ENCODE measurements at places on chromosomes 7 and 10. TPM values are rescaled to one million over a fixed set of nuclear protein-coding genes. Genes with fewer than 3 reads are reported as not detected.

- DNase-seq, result no peak
Observed at GRCh38 chr7:7970531-7971307, 2.1 kb downstream of the GLCCI1 start.

- no peak for DNase-seq
Observed at GRCh38 chr10:115073796-115074195, 19.4 kb upstream of the ATRNL1 start.

- no peak for DNase-seq
Observed at GRCh38 chr10:10551596-10552301, 465.9 kb upstream of the CELF2 start.

GRCh38 chr10:88471899-88472298 is 111.2 kb downstream of the RNLS start:
- no peak for DNase-seq

GRCh38 chr10:42111076-42111475 is 527.3 kb downstream of the ZNF33B start:
- no peak for DNase-seq

DNA sequence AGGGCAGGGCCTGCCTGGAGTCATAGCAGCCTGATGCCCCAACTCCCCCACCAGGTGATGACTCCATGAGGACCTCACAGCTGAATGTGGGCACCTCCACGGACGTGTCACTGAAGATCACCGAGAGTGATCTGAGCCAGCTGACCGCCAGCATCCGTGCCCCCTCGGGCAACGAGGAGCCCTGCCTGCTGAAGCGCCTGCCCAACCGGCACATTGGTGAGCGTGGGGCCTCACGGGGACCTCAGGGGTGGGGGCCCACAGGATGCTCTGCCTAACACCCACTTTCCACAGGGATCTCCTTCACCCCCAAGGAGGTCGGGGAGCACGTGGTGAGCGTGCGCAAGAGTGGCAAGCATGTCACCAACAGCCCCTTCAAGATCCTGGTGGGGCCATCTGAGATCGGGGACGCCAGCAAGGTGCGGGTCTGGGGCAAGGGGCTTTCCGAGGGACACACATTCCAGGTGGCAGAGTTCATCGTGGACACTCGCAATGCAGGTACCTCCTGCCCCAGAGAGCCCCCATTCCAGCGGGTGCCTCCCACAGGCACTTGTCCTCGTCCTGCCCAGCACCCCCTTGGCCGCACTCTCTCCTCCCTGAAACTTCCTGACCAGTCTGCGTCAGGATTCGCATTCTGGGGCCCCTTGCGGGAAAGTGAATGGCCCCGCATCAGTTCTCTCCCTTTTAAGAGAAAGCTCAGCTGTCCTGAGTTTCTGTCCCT is 10.0 kb upstream of the ATP6V1F start:
- no peak for DNase-seq

- no peak for DNase-seq
Observed at GRCh38 chr10:46029461-46030030, 877 bp downstream of the NCOA4 start.

DNA sequence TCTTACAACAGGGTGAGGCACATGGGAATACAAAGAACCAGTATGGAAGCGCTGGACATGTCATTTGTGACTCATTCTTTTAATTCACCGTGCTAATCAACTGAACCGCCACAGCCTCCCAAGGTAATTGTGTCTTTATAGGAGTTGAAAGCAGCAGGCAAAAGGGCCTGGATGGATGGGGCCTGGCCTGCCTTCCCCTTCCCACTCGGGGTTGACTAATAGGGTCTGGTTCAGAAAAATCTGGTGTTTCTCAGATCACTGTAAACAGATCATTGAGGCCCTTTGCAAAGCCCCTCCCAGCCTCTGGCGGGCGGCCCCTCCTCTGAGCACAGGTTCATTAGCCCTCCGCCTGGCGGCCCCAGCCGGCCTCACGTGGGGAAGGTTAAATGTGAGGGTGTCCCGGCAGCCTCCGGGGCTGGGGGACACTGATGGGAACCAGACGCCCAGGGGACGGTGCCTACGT is 100.8 kb downstream of the EBF3 start:
- DNase-seq, result no peak

GRCh38 chr10:42998481-42999384 is 78.1 kb upstream of the RET start:
- DNase-seq, result peak; percentile 89

GRCh38 chr10:37582237-37582636 is 275.2 kb downstream of the ZNF248 start:
- DNase-seq, result no peak

DNA sequence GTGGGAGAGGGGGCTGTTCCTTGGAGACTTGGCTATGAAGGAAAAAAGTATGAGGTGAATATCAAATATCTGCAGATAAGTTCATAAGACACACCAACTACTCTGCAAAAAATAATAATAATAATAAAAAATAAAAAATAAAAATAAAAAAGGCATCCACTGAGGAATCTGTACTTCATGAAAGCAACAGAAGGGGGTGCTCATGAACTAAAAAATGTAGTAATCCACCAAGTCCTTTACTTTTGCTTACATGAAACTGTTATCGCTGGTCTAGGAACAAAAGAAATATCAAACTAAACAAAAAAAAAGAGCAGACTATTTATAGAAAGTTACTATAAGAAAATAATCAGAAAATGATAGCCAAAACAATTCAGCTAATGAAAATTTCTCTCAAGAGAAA is 579.0 kb downstream of the PHTF2 start:
- no peak for DNase-seq

GRCh38 chr10:117346574-117346973 is 28.7 kb downstream of the PDZD8 start:
- DNase-seq, result no peak

Gene EPDR1
- 35.2 TPM for total RNA-seq

Gene ADARB2
- total RNA-seq, result 2.5 TPM

DNA sequence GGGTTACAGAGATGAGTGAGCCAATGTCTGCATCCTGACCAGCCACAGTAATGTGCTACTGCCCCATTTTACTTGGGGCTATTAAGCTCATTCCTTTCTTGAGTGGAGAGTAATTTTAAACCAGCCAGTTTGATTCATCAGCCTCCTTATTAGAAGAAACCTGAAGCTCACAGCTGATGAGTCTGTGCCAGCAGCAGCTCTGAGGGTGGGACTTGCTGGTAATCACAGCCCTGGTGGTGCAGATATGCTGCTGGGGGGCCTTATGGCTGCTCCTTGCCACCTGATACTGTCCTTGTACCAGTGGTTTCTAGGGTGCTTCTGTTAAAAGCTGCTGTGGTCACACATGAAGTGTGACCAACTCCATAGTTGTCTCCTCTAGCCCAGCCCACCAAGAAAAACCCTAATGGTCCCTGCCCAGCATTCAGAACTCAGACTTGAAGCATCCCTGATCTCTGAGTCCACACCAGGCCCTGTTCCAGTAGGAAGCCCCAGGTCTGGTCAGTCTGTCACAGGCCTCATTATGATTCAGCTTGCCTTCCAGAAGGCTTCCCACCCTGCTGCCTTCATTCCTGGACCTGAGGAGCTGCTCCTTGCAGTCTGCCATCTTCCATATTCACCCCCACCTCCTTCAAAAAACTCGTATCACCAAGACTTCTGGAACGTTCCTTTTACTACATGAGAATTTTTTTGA is 28.9 kb upstream of the RBM20 start:
- DNase-seq, result no peak

Gene DPP6
- total RNA-seq, result 28.8 TPM

DNA sequence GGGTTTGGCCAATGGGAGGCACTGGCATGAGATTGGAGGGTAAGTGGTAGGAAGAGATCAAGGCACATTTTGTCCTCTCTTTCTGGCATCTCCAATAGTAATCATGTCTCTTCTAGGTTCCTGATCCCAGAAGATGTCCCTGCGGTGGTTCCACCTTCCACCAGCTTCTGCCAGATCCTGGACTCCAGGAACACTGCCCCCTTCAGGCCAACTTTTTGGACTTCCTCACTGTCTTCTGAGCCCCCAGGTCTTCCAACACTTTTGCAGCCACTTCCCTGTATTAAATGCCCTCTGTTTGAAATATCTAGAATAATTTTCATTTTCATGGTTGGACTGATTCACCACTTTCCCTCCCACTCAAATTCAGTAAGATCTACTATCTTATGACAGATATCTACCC is 60.9 kb downstream of the BAMBI start:
- DNase-seq, result no peak

Gene C10orf62
- total RNA-seq, result not detected

DNA sequence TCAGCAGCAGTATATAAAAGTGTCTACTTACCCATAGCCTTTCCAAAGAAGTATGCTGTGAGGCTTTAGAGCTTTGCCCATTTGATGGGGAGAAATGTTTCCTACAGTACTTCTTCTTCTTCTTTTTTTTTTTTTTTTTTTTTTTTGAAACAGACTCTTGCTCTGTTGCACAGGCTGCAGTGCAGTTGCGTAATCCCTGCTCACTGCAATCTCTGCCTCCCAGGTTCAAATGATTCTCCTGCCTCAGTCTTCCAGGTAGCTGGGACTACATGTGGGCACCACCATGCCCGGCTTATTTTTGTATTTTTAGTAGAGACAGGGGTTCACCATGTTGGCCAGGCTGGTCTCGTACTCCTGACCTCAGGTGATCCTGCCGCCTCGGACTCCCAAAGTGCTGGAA is 101.7 kb upstream of the TMEM26 start:
- DNase-seq, result no peak

GRCh38 chr10:49081547-49082275 is 33.6 kb downstream of the VSTM4 start:
- DNase-seq, result peak; percentile 91

Gene CLEC5A
- 0.32 TPM for total RNA-seq

Gene CALHM1
- total RNA-seq, result not detected

GRCh38 chr7:70694434-70694970 is 437.4 kb upstream of the GALNT17 start:
- no peak for DNase-seq

DNA sequence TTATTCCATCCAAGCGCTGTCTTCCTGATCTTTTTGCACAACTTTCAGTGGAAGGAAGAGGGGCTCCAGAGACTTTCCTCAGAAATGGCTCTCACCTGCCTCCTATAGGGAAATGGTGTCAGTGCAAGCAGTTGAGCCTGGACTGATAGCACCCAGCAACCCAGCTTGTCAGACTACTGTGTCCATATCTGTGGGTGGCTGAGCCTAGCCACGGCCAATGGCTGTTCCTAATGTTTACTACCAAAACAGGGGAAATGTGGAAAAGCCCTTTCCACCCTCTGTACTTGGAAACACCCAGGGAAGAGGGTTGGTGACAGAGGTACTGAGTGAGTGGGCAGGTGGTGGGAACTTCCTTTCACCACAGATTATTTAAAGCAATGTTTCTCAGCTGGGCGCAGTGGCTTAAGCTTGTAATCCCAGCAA is 4.3 kb upstream of the YKT6 start:
- no peak for DNase-seq

DNA sequence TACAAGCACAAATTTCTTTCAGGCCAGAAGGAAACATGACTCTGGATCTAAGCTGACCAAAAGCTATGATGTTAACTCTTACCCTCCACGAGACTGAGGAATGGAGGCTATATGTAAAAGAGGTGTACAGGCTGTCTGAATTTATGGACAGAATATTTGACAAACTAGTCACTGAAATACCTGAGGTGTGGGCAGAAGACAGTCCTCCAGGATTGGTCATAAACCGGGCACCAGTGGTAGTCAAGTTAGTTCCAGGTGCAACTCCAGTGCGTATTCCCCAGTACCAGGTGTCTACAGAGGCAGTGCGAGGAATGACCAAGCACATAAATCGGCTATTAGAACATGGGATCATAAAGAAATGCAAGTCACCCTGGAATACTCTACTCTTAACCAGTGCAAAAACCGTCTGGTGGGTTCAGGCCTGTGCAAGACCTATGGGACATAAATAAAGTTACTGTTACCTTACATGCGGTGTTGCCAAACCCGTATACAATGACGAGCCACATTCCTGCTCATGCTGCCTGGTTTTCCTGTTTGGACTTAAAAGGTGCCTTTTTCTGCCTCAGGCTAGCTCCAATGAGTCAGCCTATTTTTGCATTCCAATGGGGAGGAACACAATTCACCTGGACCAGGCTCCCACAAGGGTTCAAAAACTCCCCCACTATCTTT is 6.7 kb upstream of the CYREN start:
- DNase-seq, result peak; percentile 85

DNA sequence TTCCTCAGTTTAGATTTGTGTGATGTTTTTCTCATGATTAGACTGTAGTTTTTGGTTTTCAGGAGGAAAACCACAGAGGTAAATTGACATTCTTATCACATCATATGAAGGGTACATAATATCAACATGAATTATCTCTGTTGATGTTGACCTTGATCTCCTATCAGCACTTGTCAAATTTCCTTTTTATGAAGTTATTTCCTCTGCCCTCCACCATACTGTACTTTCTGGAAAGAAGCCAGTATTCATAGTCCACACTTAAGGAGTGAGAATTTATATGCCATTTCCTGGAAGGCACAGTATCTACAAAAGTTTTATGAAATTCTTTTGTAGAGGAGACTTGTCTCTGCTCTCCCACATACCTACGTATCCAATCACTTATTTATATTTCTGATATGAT is 807.2 kb upstream of the MBL2 start:
- DNase-seq, result no peak

Gene NOBOX
- total RNA-seq, result not detected

GRCh38 chr7:146424084-146424483 is 307.5 kb downstream of the CNTNAP2 start:
- DNase-seq, result no peak

DNA sequence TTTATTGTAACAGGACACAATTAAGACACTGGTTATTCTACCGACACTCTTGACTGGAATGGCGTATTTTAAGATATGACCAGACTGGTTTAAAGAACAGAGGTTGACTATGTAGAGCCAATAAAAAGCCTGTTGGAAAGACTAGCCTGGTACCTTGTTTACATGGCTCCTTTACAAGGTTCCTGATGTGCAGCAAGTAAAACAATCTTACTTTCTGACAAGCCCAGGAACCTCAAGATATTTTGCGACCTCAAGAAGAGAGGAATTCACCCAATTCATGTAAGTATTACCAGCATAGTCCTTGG is 14.1 kb downstream of the LARP4B start:
- DNase-seq, result no peak

DNA sequence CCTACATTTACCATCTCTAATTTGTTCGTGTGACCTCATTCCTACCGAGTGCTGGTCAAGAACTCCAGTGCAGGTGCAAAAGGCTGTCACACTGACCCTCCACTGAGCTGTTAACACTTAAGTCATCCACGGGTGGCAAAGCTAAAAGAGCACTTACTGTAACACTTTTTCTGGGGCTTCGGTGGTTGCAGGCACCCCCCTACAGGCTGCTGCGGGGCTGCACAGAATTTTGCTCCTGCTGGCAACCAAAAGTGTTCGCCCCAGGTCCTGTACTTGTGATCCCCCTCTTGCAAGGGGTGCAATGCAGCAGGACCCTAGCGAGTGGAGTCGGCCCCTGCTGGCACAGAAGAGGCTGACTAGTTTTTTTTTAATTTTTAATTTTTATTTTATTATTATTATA is 298.9 kb upstream of the CNTNAP2 start:
- no peak for DNase-seq
